ENCODE measurements at places on chromosomes 4 and X. TPM values are rescaled to one million over a fixed set of nuclear protein-coding genes. Genes with fewer than 3 reads are reported as not detected.

DNA sequence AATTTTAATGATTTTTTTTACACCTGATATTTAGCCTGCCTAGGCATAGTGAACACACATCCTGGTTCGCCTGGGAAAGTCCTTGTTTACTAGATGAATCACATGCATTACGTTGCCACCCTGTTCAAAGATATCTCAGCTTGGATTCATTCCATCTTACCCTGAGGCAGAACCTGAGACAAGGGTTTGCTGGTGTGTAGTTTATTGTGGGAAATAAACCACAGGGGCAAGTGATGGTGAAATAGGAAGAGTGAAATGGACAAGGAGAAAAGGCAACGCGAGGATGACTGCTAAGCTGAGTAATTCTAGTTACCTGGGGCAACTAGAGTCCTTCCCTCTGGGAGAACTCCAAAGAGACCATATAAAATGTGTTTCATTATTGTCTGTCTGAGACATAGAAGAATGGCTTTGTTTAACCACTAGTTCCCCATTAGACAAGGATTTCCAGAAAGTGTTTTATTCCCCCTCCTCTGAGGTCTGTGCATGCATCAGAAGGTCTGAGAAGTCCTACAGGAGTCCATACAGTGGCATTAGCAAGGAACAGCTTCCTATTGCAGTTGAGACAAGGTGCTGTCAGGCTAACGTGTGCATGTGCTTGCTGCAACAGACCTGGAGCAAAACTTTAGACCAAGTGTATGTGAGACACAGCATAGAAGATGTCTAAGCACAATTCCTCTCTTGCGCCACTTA, 797.3 kb upstream of the FRG1 start:
- no peak for DNase-seq

GRCh38 chr4:111535792-111536191, 609.5 kb upstream of the FAM241A start:
- no peak for DNase-seq

Gene CXCL3
- total RNA-seq, result 2.5 TPM

Gene CSAG2
- not detected for total RNA-seq

Gene SHISA3
- 0.59 TPM for total RNA-seq

Gene IQCM
- 0.48 TPM for total RNA-seq

Gene SLC49A3
- 1.2 TPM for total RNA-seq

DNA sequence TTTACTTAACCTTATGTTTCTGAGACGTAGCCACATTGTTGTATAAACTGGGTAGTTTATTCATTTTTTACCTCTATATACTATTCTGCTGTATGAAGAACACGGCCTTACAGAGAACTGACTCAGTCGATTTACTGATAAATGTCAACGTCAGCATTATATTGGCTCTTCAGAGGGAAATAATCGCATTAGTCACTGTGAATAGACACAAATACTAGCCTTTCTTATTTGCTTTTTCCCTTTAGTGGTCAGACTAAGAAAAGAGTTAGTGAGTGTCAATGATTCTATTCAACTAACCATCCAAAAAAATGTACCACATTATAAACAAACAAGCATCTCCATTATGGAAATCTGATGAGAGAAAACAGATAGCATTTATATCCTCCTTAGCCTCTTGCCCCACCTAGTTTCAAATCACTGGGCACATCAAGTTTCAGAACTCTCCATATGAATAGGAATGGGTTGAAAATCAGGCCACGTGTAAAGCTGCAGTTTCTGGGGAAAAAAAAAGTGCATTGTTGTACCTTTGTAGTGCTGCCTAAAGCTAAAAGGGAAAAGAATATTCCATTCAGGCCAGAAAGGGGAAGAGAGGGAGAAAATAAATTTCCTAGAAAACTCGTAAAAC, 146.7 kb upstream of the VCX3A start:
- DNase-seq, result no peak

DNA sequence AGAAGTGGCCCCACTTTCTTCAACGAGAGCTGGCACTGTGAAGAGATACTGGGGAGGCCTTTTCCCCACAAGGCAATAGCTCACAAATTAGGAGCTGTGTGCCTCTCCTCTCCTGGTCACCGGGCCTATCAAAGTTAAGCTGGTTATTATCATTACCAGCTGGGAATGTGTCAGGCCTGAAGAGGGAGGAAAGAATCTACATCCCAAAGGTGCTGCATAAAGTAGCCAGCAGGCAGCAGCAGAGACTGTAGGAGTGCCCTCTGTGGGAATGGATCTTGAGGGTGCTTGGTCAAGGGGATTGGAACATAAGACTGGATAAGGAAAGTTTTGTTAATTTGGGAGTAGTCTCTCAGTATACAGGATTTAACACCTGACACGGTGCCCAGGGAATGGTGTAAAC, 9.1 kb upstream of the TMPRSS11D start:
- DNase-seq, result no peak

All from uterus (tissue), 4 donors.